ENCODE measurements at places on chromosomes 16 and 17.

- no peak for DNase-seq
Observed at GRCh38 chr17:78174870-78175642, 6.7 kb downstream of the SYNGR2 start.

- no peak for DNase-seq
Observed at GRCh38 chr16:46629331-46630219, 8.4 kb upstream of the SHCBP1 start.

- no peak for DNase-seq
Observed at GRCh38 chr17:53017227-53017626, 805.5 kb upstream of the KIF2B start.

DNA sequence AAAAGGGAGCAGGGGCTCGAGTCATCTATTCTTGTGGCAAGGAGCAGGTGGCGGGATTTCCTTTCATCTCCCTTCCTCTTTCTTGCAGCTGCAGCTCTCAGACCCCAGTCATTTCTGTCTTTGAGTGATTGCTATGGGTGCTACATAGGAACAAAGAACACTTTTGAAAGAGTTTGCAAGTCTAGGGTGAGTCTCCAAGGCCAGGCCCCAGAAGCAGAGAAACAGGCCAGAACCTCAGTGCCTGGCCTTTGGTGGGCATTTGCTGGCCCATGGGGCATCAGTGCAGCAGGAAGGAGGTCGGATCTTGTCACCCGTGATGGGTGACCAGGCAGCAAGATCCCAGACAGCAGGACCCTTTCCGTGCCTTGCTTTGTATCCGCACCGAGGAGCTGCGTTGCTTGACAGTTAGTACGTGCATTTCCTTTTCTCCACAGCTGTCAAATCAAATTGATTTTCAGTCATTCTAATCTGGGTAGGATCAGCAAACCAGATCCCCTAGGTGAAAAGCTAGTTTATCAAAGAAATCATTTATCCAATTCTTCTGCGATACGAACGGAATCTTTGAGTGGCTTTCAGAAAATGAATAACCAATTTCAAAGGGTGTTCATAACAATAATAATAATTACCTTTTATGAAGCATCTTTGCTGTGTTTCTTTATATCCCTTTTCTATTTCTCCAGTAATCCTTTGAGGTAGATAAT, 244.6 kb upstream of the MAF start:
- no peak for DNase-seq

DNA sequence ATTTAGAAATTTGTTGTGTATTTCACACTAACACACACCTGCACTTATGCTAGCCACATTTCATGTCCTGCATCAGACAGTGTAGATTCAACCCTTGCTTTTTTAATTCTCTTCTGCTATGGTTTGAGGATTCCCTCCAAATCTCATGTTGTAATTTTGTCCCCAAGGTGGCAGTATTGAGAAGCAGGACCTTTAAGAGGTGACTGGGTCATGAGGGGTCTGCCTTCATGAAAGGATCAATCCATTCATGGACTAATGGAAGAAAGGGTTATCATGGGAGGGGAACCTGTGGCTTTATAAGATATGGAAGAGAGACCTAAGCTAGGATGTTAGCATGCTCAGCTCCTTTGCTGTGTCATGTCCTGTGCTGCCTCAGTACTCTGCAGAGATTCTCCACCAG, 1032.2 kb downstream of the CDH11 start:
- no peak for DNase-seq

DNA sequence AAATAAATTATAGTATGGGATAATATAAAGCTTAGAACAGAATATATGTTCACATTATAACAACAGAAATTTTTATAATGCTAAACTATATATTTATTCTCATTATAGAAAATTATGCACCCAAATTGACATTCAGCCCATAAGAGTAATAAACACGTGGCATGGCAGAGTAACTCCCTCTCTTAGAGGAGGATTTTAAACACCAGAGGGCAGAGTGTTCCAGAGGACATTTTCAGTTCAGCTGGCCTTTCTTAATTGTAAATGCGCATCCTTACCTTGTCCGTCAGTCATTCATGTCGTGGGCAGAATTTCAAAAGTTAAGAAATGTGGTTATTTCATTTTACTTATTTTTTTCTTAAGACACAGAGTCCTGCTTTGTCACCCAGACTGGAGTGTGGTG, 147.1 kb downstream of the TANC2 start:
- DNase-seq = no peak

- peak; percentile 67 for DNase-seq
Observed at GRCh38 chr17:12985431-12986293, 32.2 kb downstream of the ELAC2 start.
